Tibial nerve (tissue), 4 donors: ENCODE measurements at places on chromosomes 7 and 10. TPM values are rescaled to one million over a fixed set of nuclear protein-coding genes. Genes with fewer than 3 reads are reported as not detected.

SEMA3D gene
- 12.7 TPM for total RNA-seq

DNA sequence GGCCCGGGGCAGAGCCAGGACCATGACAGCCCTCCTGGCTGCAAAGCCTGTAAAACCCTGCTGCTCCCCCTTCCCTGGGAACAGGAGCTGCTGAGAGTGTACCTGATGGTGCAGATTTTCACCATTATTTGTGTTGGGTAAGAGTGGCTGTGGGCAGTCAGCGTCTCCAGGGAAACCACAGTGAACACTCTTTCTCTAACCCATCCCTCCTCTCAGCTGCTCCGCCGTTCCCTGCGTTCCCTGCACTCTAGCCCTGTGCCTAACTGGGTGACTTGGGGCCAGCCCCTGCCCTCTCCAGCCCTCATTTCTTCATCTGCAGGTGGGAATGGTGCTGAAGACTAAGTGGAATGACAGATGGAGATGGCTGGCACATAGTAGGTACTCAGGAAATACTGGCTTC lies 75.9 kb upstream of the PCBD1 start:
- no peak overlapping the region for H3K27ac ChIP-seq
- H3K36me3 ChIP-seq: no peaks in the 10 kb centered on the region
- H3K4me1 ChIP-seq: no peaks in the 10 kb centered on the region
- H3K27me3 ChIP-seq: no peaks in the 10 kb centered on the region

DNA sequence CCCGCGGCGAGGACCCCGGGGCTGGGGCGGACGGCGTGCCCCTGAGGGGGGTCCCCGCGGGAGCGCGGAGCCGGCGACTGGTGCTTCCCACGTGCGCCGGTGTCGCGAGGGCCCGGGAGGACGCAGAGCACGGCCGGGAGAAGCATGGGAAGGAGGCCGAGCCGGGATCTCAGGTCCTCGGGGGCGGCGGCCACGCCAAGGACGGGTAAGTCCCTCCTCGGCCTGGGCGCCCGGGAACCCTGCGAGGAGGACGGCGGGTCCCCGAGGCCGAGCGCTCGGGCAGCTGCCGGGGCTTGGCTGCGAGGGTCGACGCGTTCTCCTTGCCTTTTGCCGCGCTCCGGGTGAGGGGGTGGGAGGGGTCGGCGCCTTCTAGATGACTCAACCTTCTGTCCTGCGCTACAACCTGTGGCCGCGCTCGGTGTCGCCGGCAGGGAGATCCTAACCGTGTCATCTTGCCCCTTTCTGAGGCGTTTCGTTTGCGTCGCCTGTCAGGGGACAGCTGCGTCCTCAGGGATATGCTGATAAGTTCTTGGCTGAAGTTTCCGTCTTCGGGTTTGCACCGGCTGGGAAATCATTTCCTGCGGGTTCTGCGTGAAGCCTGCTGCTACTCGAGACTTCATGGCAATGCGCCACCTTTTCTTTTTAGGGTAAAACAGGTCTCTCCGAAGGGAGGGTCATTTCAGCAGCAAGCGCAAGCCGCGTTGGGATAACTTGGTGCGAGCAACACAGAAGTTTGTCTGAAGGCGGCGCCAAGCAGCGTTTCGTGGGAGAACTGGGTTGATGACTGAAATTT lies 529 bp downstream of the TASOR2 start:
- H3K27me3 ChIP-seq: no peaks in the 10 kb centered on the region
- H3K4me3 ChIP-seq: peak overlapping the region; percentile 77
- no peaks in the 10 kb centered on the region for H3K36me3 ChIP-seq
- H3K27ac ChIP-seq: peak overlapping the region; percentile 47
- peak; percentile 67 for DNase-seq

DNA sequence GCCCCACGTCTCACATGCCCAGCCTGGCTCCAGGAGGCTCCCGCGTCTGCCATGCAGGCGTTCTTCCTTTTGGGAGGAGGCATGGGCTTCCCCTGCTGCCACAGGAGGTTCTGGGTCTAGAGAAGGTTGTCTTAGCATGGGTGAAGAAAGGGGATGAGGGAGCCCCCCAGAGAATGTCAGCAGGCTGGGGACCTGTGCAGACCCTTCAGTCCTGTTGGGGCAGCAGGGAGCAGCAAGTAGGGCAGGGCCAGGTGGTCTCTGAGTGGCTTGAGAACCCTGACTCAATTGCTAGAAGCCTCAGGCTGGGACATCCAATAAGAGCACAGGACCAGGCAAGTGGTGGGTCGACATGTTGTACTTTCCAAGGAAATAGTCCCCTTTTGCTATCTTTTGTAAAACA lies 34.4 kb upstream of the ADCYAP1R1 start:
- no peak overlapping the region for H3K4me3 ChIP-seq
- DNase-seq: no peak
- no peaks in the 10 kb centered on the region for H3K27me3 ChIP-seq

GRCh38 chr7:80705130-80705781 lies 66.8 kb downstream of the CD36 start:
- no peak overlapping the region for H3K27ac ChIP-seq
- H3K36me3 ChIP-seq: no peaks in the 10 kb centered on the region
- no peaks in the 10 kb centered on the region for H3K27me3 ChIP-seq
- no peaks in the 10 kb centered on the region for H3K4me1 ChIP-seq
- DNase-seq: no peak
- H3K4me3 ChIP-seq: no peak overlapping the region

DNA sequence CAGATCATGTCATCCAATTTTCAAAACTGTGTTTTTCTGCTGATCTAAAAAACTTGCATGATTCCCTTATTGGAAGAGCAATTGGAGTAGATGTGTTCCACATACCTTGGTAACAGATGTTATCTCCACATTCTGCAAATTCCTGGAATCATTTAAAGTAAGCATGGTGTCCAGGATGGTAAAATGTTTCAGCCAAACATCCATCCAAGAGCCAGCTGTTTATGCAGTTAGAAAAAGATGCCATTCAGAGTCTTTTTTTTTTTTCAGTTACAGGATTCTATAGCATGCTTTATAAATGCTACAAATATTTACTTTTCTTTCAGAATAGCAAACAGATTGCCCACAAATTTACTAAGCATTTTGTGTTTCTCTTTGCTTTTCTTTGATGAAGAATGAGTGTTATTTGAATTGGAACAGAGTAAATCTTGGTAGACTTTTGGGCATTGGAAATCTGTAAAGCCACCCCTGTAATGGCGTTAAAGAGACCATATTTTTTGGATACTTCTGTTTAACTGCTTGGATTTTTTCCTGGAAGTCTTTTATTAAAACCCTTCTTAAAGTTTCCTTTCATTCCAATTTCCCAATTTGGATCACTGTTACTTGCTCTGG lies 149.8 kb downstream of the GNAT3 start:
- no peaks in the 10 kb centered on the region for H3K4me1 ChIP-seq
- H3K27me3 ChIP-seq: no peaks in the 10 kb centered on the region
- H3K36me3 ChIP-seq: no peaks in the 10 kb centered on the region
- H3K27ac ChIP-seq: no peak overlapping the region
- no peak for DNase-seq

CYP3A4 gene
- total RNA-seq: 1.5 TPM

GRCh38 chr10:10796774-10797415 lies 220.8 kb upstream of the CELF2 start:
- DNase-seq: no peak
- peak overlapping the region; percentile 35 for H3K27ac ChIP-seq
- H3K4me1 ChIP-seq: no peaks in the 10 kb centered on the region
- H3K36me3 ChIP-seq: no peaks in the 10 kb centered on the region
- no peaks in the 10 kb centered on the region for H3K27me3 ChIP-seq

DNA sequence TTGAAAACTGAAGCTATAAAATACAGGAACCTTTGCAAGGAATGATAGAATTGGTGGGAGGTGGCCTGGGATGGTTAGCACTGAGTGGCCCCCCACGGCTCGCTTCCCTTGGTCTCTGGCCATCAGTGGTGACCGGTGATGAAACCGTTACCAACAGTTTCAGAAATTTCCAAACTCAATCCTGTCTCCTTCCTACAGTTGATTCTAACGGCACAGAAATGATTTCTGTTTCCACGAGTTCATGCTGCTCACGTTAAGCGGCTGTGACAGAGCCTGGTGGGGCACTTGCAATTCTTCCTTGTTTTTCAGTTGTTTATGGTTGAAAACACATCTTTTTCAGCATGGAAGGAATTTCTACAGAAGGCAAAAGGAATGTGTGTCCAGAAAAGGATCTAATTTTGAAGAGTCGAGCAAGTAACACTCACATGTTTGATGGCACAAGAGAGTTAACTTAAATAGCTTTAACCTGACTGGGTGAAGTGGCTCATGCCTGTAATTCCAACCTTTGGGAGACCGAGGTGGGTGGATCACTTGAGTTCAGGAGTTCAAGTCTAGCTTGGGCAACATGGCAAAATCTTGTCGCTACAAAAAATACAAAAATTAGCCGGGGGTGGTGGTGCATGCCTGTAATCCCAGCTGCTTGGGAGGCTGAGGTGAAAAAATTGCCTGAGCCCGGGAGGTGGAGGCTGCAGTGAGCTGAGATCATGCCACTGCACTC lies 100.1 kb downstream of the DNAJB6 start:
- DNase-seq: no peak
- H3K4me1 ChIP-seq: peaks cover 9% of the 10 kb centered on the region
- H3K27me3 ChIP-seq: no peaks in the 10 kb centered on the region
- H3K4me3 ChIP-seq: no peak overlapping the region

GRCh38 chr10:90161-90560 lies 41.1 kb upstream of the TUBB8 start:
- H3K36me3 ChIP-seq: no peaks in the 10 kb centered on the region
- H3K4me1 ChIP-seq: no peaks in the 10 kb centered on the region
- H3K27ac ChIP-seq: no peak overlapping the region
- no peak for DNase-seq

GRCh38 chr7:46080595-46081159 lies 159.6 kb upstream of the IGFBP3 start:
- H3K4me3 ChIP-seq: no peak overlapping the region
- H3K4me1 ChIP-seq: no peaks in the 10 kb centered on the region
- H3K27me3 ChIP-seq: no peaks in the 10 kb centered on the region
- H3K36me3 ChIP-seq: no peaks in the 10 kb centered on the region
- H3K27ac ChIP-seq: no peak overlapping the region

- no peak overlapping the region for H3K4me3 ChIP-seq
- H3K4me1 ChIP-seq: no peaks in the 10 kb centered on the region
- H3K36me3 ChIP-seq: no peaks in the 10 kb centered on the region
Measured at GRCh38 chr7:98398567-98399372, 2.1 kb downstream of the BAIAP2L1 start.
